ENCODE measurements at places on chromosomes 7 and 10. TPM values are rescaled to one million over a fixed set of nuclear protein-coding genes. Genes with fewer than 3 reads are reported as not detected.
A peak's percentile ranks its signal among the peaks of the same experiment; 100 is the strongest.

- H3K27me3 ChIP-seq = no peaks in the 10 kb centered on the region
- no peaks in the 10 kb centered on the region for H3K36me3 ChIP-seq
- DNase-seq = no peak
These were observed 4.1 kb upstream of the CALML5 start for GRCh38 chr10:5503477-5503835.

- DNase-seq = peak; percentile 89
- peaks cover 68% of the 10 kb centered on the region for H3K4me1 ChIP-seq
- peak overlapping the region; percentile 92 for H3K27ac ChIP-seq
- no peaks in the 10 kb centered on the region for H3K27me3 ChIP-seq
- peaks cover 5% of the 10 kb centered on the region for H3K36me3 ChIP-seq
These were observed 1.7 kb downstream of the TRIM8 start for GRCh38 chr10:102645741-102646609.

- no peaks in the 10 kb centered on the region for H3K27me3 ChIP-seq
- peaks cover 5% of the 10 kb centered on the region for H3K36me3 ChIP-seq
- H3K27ac ChIP-seq = no peak overlapping the region
- no peak overlapping the region for H3K4me3 ChIP-seq
- no peak for DNase-seq
- H3K4me1 ChIP-seq = no peaks in the 10 kb centered on the region
These were observed 60.0 kb upstream of the LRGUK start for GRCh38 chr7:134067164-134067563.

GRCh38 chr10:89151857-89152256 is 55.3 kb downstream of the CH25H start:
- DNase-seq = no peak
- H3K36me3 ChIP-seq = no peaks in the 10 kb centered on the region
- no peak overlapping the region for H3K27ac ChIP-seq
- no peak overlapping the region for H3K4me3 ChIP-seq

GRCh38 chr7:72441791-72442190 is 29.7 kb upstream of the CALN1 start:
- no peak overlapping the region for H3K27ac ChIP-seq
- no peak overlapping the region for H3K4me3 ChIP-seq
- H3K36me3 ChIP-seq = no peaks in the 10 kb centered on the region
- DNase-seq = no peak
- no peaks in the 10 kb centered on the region for H3K4me1 ChIP-seq

GRCh38 chr10:99236627-99237309 is 1.1 kb upstream of the HPSE2 start:
- H3K4me1 ChIP-seq = peaks cover 14% of the 10 kb centered on the region
- H3K4me3 ChIP-seq = no peak overlapping the region
- H3K27ac ChIP-seq = no peak overlapping the region
- no peak for DNase-seq

DNA sequence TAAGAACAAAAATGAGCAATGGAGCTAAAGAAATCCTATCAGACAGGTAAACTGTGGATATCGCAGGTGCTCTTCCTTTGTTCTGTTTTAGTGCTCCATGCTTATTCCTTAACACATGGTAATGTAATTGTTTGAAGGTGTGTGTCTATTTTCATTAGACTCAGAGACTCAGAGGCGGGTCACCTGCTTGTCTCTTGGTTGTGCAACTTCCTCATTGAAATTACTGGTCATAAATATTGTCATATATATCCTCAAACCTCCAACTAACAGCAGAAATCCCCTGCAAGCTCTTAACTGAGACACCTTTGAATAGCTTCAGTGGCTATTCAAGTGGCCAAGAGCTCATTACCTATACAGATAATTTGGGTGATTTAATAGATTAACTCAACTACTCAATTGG is 177.2 kb downstream of the PTN start:
- no peak overlapping the region for H3K27ac ChIP-seq
- no peak for DNase-seq
- no peak overlapping the region for H3K4me3 ChIP-seq
- no peaks in the 10 kb centered on the region for H3K27me3 ChIP-seq
- no peaks in the 10 kb centered on the region for H3K36me3 ChIP-seq
- H3K4me1 ChIP-seq = no peaks in the 10 kb centered on the region

DNA sequence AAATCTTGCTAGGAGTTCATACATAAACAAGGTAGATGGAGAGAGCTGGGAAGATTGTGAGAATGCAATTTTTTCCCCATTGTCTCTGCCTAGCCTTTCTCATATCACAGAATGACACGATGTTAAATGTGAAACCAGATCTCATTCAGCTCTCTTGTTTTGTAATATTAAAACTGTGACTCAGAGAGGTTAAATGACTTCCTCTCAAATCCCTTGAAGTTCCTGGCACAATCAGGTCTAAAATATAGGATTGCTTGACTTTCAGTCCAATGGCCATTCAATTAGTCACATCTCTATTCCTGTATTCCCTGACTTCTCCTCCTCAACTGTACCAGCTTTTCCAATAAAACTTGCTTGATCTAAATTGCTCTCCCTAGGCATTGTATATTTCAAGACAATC is 3.1 kb downstream of the ANKRD22 start:
- H3K27ac ChIP-seq = no peak overlapping the region
- H3K4me1 ChIP-seq = peaks cover 4% of the 10 kb centered on the region
- H3K4me3 ChIP-seq = no peak overlapping the region
- no peaks in the 10 kb centered on the region for H3K27me3 ChIP-seq
- no peaks in the 10 kb centered on the region for H3K36me3 ChIP-seq

MASTL gene
- 27.6 TPM for total RNA-seq

PON1 gene
- not detected for total RNA-seq

AZGP1 gene
- total RNA-seq = not detected

TNS3 gene
- 1.4 TPM for total RNA-seq

ADRB1 gene
- total RNA-seq = 0.17 TPM

WDFY4 gene
- 0.57 TPM for total RNA-seq

FANK1 gene
- total RNA-seq = 31.3 TPM

PNLIPRP1 gene
- not detected for total RNA-seq

NXPH1 gene
- not detected for total RNA-seq

SORCS3 gene
- not detected for total RNA-seq
